ENCODE measurements at places on chromosomes 11 and 22.

- no peak for DNase-seq
Observed at GRCh38 chr22:41556561-41556960, 4.2 kb upstream of the CSDC2 start.

GRCh38 chr22:31866918-31867317 is 77.4 kb upstream of the YWHAH start:
- no peak for DNase-seq

DNA sequence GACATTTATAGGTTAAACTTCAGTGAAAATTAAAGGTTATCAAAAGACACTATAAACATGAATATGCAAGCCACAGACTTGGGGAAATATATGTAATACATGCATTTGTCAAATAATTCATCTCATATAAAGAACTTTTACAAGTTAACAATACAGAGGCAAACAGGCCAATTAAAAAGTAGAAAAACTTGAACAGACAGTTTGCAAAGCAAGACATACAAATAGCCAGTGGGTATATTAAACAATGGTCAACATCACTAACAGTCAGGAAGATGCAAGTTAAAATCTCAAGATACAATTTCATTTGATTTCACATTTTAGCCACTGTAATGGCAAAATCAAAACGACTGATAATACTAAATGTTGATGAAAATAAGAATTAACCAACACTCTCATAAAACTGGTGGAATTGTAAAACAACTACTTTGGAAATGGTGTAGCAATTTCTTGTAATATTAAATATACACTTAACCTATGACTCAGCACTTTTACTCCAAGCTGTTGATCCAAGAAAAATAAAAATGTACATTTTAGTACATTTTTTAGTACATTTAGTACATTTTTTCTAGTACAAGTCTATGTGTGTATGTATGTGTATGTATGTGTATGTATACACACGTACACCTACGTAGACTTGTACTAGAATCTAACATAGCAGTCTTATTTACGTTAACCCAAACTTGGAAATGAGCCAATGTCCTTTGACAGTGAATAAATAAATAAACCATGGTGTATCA is 62.8 kb downstream of the LRRC74B start:
- no peak for DNase-seq

- DNase-seq = no peak
Observed at GRCh38 chr11:114440971-114441763, 1.9 kb downstream of the REXO2 start.

GRCh38 chr11:29962243-29962642 is 54.6 kb downstream of the KCNA4 start:
- DNase-seq = no peak

Measured in CD4-positive, alpha-beta T cell treated with Interleukin-21 for 1 hour (primary cell).